ENCODE measurements at places on chromosomes 2 and 18. TPM values are rescaled to one million over a fixed set of nuclear protein-coding genes. Genes with fewer than 3 reads are reported as not detected.

The LRATD1 gene
- total RNA-seq: 3.8 TPM

The RBKS gene
- total RNA-seq: 6.8 TPM

The IL1RN gene
- 5.0 TPM for total RNA-seq

The IL36A gene
- not detected for total RNA-seq

The CERKL gene
- total RNA-seq: 1.6 TPM

The MARCHF4 gene
- total RNA-seq: 7.7 TPM

Data from PC-9 (cell line).